Stimulated activated CD8-positive, alpha-beta memory T cell treated with anti-CD3 and anti-CD28 coated beads, Interleukin-4, amount 100 ng/mL, for 24 hours (primary cell): ENCODE measurements at places on chromosomes 2 and 18.

DNA sequence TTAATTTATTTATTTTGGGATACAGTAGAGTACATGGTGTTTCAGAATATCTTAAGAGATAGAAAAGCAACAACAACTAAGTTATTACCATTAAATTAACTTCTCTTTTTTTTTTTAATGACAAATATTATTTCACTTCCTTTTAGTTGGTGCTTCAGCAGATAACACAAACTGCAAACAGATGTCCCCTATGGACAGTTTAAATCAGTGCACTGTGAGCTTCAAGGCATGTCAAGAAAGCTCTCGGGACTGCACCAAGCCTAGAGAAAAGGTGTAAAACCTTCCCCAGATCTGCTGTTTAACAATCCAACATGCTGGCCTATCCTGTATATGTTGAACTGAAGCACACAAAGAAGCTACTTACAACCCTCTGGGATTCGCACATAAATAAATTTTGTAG is 122.7 kb downstream of the TCF4 start:
- no peak for DNase-seq

- DNase-seq = no peak
Observed at GRCh38 chr18:70146174-70146573, 59.3 kb downstream of the RTTN start.

- DNase-seq = no peak
Observed at GRCh38 chr2:197010200-197011020, 83.9 kb upstream of the PGAP1 start.

- no peak for DNase-seq
Observed at GRCh38 chr2:181812106-181812743, 79.3 kb upstream of the ITPRID2 start.
